ENCODE measurements at places on chromosomes 5 and 9. TPM values are rescaled to one million over a fixed set of nuclear protein-coding genes. Genes with fewer than 3 reads are reported as not detected.

DNA sequence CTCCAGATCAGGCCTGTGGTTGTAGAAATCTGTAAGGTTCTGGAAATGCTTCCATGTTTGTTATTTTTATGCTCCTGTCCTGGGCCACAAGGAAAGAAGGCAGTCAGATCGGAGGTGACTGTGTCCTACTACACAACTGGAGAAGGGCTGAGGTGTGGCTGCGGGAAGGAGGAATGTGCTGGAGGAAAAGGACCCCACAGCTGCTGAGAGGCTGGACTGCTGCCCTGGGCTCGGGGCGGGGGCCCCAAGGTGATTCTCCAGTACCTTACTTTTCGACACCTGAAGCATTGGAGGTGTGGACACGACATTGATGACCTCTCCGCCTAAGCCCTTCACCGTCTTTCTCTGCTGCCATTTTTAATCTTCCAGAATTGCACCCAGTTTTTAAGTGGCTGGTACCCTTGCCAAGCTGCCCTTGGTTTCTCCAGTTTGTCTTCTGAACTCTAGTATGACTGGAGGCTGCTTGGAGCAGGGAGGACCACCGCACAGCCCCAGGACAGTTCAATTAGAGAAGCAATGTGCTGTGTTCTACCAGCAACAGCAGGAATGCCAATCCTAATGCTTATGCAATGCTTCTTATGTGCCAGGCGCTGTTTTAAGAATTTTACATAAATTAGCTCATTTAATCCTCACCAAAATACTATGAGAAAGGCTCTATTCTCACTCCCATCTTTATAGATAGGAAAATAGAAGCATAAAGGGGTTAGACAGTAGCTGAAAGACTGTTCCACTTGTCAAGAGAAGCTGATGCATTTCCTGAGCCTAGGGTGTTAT lies 13.5 kb upstream of the ANKRD33B start:
- no peaks in the 10 kb centered on the region for H3K27me3 ChIP-seq
- no peak for DNase-seq
- H3K27ac ChIP-seq, result no peak overlapping the region
- H3K4me3 ChIP-seq, result no peak overlapping the region

DNA sequence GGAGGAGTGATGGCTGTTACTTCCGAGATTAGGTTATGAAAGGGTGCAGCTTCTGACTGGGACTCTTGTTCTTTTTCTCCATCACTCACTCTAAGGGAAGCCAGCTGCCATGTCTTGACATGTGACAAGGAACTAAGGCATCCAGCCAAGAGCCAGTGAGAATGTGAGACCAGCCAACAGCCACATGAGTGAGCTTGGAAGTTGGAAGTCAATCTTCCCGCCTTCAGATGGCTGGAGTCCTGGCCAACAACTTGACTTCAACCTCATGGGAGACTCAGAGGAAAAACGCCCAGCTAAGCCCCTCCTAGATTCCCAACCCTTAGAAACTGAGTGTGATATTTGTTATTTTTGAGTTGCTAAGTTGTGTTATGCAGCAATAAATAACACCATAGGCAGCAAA lies 201.1 kb downstream of the SNX18 start:
- DNase-seq, result no peak
- H3K27ac ChIP-seq, result no peak overlapping the region

- H3K36me3 ChIP-seq, result no peaks in the 10 kb centered on the region
- H3K27ac ChIP-seq, result no peak overlapping the region
- no peaks in the 10 kb centered on the region for H3K27me3 ChIP-seq
- H3K4me1 ChIP-seq, result no peaks in the 10 kb centered on the region
Measured at GRCh38 chr9:79687131-79687447, 115.3 kb downstream of the TLE4 start.

- H3K36me3 ChIP-seq, result no peaks in the 10 kb centered on the region
- DNase-seq, result no peak
- H3K27ac ChIP-seq, result no peak overlapping the region
- H3K4me1 ChIP-seq, result no peaks in the 10 kb centered on the region
- H3K27me3 ChIP-seq, result no peaks in the 10 kb centered on the region
Measured at GRCh38 chr5:95162231-95162992, 122.5 kb downstream of the MCTP1 start.

- no peaks in the 10 kb centered on the region for H3K27me3 ChIP-seq
- DNase-seq, result no peak
Measured at GRCh38 chr9:5951686-5952211, 61.1 kb downstream of the MLANA start.

- H3K27me3 ChIP-seq, result no peaks in the 10 kb centered on the region
- H3K27ac ChIP-seq, result no peak overlapping the region
- no peaks in the 10 kb centered on the region for H3K36me3 ChIP-seq
- H3K4me3 ChIP-seq, result no peak overlapping the region
- no peaks in the 10 kb centered on the region for H3K4me1 ChIP-seq
Measured at GRCh38 chr5:109199799-109200620, 209.8 kb downstream of the PJA2 start.

DNA sequence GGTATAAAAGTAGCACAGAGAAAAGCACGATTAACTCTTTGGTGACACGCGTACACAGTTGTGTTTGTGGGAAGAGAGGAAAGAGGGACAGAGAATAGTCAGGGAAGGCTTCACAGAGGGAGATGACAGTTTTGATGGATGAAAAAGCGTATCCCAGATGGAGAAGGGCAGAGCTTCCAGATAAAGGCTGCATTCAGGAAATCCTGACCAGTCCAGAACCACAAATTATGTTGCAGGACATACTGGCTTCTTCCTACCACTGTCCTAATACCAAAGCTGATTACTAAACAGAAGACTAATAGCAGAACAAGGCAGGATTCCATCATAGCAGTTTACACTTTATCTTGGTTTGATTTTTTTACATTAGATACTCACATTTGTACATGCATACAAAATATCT lies 34.5 kb downstream of the SLC31A2 start:
- DNase-seq, result no peak
- no peaks in the 10 kb centered on the region for H3K36me3 ChIP-seq
- H3K4me3 ChIP-seq, result no peak overlapping the region
- no peaks in the 10 kb centered on the region for H3K27me3 ChIP-seq
- no peaks in the 10 kb centered on the region for H3K4me1 ChIP-seq

DNA sequence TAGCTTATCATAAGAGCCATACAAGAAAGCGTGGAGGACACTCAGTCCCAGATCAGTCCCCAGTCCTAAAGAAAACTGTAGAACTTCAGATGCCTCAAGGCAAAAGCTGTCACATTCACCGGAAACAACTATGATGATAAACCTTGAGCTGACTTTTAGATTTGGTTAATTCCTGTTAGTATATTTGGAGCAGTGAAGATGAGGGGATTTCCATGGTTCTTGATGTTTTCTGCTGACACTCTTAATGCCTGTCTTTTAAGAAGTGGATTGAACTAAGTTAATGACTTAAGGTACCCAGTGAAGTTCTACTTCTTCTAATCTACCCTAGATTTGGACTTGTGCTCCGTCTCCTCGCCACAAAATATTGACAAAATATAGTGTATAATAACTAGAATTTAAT lies 355.0 kb downstream of the EBF1 start:
- H3K4me1 ChIP-seq, result no peaks in the 10 kb centered on the region
- no peaks in the 10 kb centered on the region for H3K27me3 ChIP-seq
- no peaks in the 10 kb centered on the region for H3K36me3 ChIP-seq
- no peak for DNase-seq
- no peak overlapping the region for H3K4me3 ChIP-seq

- no peaks in the 10 kb centered on the region for H3K36me3 ChIP-seq
- H3K4me3 ChIP-seq, result no peak overlapping the region
- no peak overlapping the region for H3K27ac ChIP-seq
- no peak for DNase-seq
Measured at GRCh38 chr9:69236188-69236587, 62.1 kb downstream of the TJP2 start.

DNA sequence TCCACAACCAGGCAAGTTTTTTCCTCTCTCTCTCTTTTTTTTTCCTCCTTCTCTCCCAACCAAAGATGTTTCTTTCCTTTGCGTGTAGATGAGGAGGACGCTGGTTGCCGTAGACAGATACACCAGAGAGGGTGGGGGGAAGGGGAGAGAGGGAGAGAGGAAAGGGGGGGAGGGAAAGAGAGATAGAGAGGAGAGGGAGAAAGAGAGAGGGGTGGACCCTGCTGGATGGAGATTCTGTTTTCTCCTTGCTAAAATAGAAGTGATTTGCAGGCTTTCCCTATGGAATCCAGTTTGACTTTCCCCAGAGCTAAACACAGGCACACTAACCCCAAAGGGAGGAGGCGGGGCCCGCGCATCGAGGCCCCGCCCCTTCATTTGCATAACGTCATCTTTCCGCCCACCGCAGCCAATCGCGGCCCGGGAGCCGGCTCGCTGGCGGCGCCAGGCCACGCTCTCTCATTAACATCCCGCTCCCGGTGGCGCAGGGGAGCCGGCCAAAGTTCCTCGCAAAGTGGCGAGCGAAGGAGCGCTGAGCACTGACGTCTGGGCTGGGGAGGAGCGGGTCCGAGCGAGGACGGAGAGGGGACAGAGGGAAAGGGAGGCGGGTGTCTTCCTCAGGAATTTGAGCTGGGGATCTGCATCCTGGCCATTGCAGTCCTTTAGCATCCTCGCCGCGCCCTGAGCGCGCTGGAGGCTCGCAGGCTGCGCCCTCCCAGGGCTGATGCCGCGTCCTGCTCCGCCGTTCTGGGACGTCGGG lies 487 bp upstream of the EBF1 start:
- no peaks in the 10 kb centered on the region for H3K4me1 ChIP-seq
- peak overlapping the region; percentile 98 for H3K27ac ChIP-seq
- DNase-seq, result peak; percentile 93
- H3K27me3 ChIP-seq, result no peaks in the 10 kb centered on the region
- peak overlapping the region; percentile 56 for H3K4me3 ChIP-seq

DNA sequence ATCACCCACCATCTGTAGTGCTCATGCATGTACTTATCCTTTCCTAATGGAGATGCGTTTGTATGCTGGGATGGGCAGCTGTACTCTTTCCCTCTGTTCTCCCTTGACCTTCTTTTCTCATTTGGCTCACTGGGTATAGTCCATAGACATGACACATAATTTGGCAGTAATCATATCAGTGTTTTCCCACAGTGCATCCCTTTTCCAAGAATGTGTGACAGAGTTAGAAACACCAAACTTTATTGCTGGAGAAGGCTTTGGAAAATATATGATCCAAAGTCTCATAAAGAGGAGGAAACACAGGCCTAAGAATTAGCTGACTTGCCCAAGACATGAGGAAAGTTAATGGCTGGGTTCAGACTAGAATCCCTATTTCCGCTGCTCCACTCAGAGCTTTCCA lies 1233.4 kb upstream of the DMAC1 start:
- no peaks in the 10 kb centered on the region for H3K4me1 ChIP-seq
- H3K27me3 ChIP-seq, result no peaks in the 10 kb centered on the region
- H3K4me3 ChIP-seq, result no peak overlapping the region
- H3K27ac ChIP-seq, result no peak overlapping the region

DNA sequence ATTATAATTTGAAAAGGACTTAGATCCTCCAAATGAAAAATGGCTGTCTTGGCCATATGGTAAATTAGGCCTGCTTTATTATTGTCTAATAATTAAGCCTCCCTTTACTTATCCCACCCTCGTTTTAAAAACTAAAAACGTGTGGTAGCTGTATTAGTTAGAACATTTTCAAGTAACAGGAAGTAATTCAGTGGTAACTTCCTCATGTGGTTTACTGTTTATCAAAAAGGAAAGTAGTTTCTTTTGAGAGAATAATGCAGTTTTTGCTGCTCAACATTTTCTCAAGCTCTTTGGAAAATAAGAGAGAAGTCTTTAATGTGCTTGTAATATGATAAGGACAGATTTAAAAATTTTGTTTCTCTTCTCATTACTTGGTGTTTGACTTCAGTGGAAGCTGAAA lies 26.0 kb downstream of the ZCCHC7 start:
- H3K27ac ChIP-seq, result no peak overlapping the region
- no peak overlapping the region for H3K4me3 ChIP-seq
- no peaks in the 10 kb centered on the region for H3K4me1 ChIP-seq
- no peak for DNase-seq

DNA sequence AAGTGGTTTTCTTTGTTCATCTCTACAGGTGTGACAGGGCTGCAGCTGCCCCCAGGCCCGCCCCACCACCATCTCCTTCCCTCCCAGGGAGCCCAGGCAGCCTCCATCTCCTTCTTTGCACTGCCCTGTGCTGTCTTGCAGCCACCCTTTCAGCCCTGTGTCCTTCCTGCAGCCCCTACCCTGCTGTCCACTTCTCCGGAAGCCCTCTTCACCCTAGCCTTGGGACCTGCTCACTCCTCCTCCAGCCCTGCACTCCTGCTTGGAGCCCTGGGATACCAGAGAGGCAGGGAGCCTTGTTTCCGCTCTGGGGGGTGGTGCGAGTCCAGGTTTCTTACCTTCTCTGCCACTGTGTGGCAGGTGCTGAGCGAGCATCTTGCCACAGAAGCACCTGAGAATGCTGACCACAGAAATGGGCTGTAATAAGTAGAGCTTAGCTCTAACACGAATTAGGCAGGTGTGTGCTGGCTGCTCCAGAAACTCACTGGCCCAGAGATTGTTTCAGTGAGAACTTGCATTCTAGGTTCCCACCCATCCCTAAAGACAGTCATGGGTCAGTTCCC lies 51.3 kb upstream of the GADD45G start:
- H3K36me3 ChIP-seq, result no peaks in the 10 kb centered on the region
- no peak for DNase-seq
- H3K27me3 ChIP-seq, result no peaks in the 10 kb centered on the region

DNA sequence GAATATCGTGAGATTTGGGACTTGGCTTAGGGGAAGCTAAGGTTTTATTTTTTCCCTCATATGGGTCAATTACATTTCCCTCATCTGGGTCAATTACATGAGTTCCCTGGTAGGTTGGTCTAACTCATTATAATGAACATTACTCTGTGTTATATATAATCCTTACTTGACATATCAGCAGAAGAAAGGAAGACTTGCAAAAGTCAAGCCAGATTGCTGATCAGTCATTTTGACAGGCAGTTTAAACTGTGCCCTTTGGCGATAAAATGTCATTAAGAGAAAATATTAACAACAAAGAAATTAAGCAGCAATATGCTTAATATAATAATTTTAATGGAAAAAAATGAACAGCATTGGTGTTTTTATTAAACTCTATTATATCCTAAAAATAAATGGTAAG lies 23.1 kb upstream of the TRPM3 start:
- no peak for DNase-seq
- H3K4me1 ChIP-seq, result no peaks in the 10 kb centered on the region
- H3K36me3 ChIP-seq, result no peaks in the 10 kb centered on the region

Gene SOX30
- not detected for total RNA-seq

Gene LAMC3
- total RNA-seq, result 2.6 TPM

Gene DMRTA1
- 0.76 TPM for total RNA-seq

Gene SLC6A7
- not detected for total RNA-seq

Gene CDC20B
- not detected for total RNA-seq

Gene ARPC5L
- total RNA-seq, result 1.0 TPM

Gene SPAAR
- 11.7 TPM for total RNA-seq

Measured in uterus (tissue), 4 donors.